Stimulated activated CD8-positive, alpha-beta memory T cell treated with anti-CD3 and anti-CD28 coated beads, Interleukin-15, amount 100 ng/mL, for 4 hours (primary cell): ENCODE measurements at places on chromosomes 1 and 21.

DNA sequence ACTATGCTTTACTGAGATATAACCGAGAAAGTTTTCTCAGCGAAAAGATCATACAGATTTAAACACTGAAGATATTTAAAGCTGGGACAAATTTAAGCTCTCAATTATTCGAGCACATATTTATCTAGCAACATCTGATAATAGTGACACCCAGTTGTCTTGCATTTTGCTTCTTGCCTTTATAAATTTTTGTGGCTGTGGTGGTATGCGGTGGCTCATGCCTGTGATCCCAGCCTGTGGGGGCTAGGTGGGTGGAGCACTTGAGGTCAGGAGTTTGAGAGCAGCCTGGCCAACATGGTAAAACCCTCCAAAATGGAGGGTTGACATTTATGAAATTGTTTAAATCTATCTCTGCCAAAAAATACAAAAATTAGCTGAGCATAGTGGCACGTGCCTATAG lies 312.2 kb downstream of the SPATA17 start:
- no peak for DNase-seq

DNA sequence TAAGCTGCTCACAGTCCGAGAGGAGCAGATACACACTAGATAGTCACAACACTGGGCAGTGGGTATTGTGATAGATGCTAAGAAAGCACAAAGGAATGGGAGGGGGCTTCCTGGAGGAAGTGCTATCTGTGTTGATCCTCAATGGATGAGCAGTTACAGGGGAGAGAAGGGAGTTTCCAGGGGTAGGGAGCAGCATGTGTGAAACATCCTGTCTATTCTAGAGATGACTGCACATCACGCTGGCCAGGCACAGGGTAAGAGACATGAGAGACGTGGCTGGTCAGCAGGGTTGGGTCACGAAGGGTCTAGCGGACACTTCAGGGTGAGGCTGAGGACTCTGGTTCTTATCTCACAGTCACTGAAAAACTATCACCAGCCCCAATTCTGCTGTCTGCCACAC lies 235.2 kb downstream of the TRABD2B start:
- DNase-seq, result no peak

DNA sequence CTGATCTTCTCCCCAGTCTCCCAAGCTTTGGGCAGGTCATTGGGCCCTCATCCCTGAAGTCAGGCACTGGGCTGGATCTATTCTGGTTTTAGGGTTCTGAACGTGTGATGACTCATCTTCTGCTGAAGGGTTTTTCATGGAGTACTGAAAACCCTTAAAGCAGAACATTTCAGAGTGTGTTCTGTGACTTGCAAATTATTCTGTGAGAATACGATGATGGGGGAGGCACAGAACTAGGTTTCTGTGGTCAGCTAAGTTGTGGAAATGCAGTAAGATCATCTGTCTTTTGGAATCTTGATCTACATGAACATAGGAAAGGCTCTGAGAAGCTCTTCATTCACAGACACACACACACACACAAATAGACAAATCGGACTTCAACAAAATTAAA lies 46.2 kb downstream of the NAV1 start:
- DNase-seq, result no peak

DNA sequence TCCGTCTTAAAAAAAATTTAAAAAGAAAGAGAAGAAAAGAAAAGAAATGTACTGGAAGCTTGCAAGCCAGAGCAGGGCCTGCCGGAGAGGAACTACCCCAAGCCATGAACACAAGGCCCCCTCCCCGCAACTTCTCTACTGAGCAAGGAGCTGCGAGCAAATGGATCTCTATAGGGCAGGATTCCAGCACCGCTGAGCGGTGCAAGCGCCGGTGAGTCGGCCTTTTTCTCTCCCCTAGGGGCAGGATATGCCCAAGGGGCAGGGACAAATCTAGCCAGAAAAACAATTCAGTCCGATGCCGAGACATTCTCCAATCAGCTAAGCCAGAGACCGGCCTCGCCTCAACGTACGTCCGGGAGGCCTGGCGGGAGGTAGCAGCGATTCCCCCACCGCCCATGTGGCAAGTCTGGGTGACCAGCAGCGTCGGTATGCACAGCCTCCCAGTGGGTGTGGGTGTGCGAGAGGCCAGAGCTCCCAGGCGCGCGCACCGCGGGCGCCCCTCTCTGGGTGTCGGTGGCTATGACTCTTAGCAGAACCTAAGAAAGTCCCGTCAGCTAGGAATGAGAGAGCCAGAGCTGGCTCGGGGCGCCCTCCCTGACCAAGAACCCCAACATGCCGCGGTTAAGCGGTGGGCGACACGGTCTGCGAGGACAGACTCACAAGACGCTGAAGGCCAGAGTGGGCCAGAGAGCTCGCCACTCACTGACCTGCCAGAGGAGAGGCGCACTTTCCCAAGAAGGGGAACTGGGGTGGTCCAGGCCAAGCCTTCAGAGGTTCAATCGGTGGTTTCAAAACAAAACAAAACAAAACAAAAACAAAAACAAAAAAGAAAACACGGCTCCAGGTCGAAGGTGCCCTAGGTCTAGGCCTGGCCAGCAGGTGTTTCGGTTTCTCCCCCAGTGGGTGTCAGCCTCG lies 1.9 kb downstream of the CSMD2 start:
- no peak for DNase-seq

DNA sequence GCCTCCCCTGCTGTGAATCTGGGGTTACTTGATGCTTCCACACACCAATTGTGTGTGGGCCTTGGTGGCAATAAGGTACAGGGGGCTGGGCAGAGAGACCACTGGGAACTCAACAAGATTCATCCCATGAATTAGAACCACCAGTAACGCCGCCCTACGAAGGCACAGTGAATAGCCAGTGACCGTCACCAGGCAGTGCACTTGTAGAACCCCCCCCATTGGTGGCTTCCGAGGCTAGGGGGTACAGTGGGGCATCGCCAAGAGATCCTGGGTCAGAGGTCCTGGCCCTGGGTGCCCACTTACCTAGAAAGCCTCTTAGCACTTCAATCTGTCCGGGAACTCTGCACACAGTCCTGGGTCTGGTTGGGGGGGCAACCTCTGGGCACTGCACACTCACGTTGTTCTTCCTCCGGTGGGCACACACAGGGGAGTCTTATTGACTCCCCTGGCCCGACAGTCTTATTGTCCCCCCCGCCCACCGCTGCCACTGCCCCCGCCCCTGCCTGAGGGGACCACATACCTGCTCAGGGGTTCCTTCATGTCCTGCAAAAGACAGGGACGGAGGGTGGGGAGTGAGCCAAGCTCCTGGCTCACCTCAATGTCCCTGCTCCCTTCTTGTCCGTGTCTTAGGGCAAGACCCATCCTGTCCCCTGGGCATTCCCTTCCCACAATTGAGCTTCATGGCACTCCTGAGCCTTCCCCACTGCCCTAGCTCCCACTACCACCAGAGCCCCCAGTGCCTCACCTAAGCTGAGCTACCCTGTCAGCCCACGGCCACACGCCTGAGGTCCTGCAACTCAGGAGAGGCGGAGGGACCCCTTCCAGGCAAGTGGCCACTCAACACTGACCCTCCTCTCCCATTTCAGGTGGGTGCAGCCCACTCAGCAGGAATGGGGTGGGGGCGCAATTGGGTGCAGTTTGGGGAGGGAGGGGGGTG lies 2.5 kb upstream of the TRIM11 start:
- no peak for DNase-seq

DNA sequence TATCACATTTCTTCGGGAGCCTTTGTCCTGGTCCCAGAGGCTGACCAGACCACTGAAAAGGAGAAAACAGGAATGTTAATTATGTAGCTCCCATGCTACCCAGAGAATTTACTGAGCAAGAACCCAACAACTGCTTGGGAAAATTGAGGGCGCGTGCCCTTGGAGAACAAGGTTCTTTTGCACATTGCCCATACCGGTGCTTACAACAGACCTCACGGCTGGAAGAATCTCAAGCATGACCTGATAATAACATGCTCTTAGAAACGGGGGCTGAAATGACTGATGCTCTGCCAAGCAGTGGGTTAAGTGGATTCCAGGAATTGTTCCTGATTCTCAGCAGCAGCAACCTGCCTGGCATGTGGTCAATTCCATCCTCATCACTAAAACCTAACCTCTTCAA lies 49.3 kb upstream of the AJAP1 start:
- no peak for DNase-seq

DNA sequence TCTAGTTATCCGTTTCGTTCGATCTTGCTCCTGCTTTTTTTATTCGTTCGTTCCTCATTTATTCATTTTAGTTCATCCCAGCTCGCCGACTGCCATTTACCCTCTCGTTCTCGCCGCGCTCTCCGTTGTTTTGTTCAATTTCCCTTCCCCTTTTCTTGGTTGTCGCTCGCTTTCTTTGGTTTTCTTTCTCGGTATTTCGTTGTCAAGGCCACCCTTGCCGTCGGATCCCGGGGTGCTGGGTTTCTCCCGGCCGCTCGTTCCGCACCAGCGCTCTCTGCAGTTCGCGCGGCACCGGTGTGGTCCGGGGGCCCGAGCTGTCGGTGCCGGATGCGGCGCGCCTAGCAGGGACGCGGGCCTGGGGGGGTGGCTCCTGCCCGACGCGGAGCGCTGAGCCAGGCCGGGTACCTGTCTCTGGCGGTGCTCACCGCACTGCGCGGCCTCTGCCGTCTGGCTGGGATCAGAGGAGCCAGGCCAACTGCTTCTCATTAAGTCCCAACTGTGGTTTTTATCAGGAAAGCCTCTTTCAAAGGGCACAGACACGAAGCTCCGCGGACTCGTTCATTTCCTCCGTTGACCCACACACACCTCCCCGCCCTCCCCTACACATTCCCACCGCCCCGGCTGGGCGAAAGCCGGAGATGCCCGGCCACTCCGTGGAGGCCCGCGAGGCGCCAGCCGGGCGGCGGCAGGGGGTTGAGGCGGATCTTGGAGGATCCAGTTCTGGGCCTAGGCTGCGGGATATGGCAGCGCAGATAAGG lies 1.6 kb downstream of the ALX3 start:
- DNase-seq, result no peak

DNA sequence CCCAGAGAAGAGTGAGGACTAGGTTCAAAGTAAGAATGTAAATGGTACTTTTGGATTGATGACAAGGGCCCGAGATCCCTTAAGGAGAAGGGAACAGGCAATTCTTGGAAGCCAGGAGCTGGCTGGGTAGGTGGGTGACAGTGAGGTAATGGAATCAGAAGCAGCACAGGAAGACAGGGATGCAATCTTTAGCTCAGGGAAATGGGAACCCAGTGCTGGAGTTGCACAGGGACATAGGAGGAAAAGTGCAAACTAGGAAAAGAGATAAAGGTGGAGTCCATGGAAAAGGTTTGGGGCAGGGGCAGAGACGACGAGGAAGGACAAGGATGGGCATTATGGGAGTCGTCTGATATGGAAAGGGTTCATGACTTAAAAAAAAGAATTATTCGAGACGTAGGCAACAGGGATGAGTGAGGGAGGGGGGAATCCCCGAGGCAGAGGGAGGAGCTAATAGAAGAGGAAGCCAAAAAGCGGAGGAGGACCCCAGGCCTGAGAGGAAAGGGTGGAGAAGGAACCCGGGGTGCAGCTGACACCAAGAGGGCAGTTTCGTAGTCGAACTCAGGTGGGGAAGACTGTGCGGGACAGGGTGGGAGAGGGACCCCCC lies 495 bp downstream of the PI4KB start:
- DNase-seq, result peak; percentile 49

- DNase-seq, result no peak
Measured at GRCh38 chr1:3244927-3245315, 175.9 kb downstream of the PRDM16 start.

GRCh38 chr1:154751690-154752089 lies 118.4 kb downstream of the KCNN3 start:
- DNase-seq, result no peak

- no peak for DNase-seq
Measured at GRCh38 chr1:91736715-91737615, 149.0 kb downstream of the TGFBR3 start.

GRCh38 chr1:211536606-211537005 lies 42.4 kb downstream of the SLC30A1 start:
- no peak for DNase-seq

- DNase-seq, result no peak
Measured at GRCh38 chr1:161844696-161845095, 78.6 kb downstream of the ATF6 start.

DNA sequence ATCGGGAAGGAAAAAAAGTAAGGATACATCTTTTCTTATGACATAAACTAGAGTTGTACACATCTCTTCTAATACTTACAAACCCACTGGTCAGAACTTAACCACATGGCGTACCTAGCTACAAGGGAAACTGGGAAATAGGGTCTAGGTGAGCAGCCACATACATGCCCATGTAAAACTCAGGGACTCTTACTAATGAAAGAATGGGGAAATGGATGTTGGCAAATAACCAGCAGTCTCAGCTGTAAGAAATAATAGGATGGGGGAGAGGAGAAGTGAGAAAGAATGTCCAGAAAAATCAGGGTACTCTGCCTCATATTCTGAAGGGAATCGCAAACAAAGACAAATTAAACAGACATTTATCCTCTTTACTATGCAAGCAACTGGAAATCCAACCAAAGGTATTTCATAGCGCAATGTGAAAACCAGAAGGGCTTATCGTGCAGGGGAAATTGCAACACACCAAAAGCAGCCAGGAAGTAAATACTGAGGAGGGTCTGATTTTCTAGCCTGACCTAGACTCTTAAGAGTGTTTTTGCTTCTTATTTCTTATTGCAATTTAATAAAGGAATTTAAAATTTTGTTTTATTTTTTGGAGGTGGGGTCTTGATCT lies 17.5 kb downstream of the GTF2B start:
- no peak for DNase-seq

- no peak for DNase-seq
Measured at GRCh38 chr1:12343823-12344487, 114.1 kb downstream of the VPS13D start.

DNA sequence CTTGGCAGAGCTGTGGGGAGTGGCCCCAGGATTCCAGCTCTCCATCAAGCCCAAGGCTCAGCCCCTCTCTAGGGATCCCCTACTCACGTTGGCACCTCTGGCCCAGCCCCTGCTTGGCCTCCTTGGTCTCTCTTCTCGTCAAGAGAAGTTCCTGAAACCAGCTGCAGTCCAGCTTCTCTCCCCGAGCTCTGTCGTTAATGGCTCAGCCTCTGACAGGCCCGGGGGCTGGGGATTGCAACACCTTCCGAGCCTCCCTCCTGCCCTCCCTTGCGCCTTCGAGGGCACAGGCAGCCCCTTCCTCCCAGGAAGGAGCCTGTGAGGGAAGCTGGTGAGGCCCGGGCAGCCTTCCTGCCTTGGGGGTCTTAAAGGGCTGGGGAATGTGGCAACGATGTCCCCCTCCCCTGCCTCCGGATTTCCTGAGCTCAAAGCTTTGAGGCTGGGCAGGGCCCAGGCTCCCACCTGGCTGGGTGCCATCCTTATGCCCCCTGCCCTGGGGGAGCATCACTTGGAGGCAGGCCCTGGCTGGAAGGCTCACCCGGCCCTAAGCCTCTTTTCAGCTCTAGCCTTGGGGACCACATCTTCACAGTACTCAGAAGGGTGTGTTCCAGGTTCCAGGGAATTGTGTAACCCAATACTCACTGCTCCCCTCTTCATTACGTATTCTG lies at the start of gene CSF3R:
Gene CSF3R, minus strand, starts transcription at position 190 of the 665 bp plus-strand sequence. CDS start 3,417 bp downstream, outside the sequence.
- DNase-seq, result no peak

GRCh38 chr1:23237508-23237907 lies 20.2 kb upstream of the HTR1D start:
- no peak for DNase-seq
